ENCODE measurements at places on chromosomes 3 and 15.

DNA sequence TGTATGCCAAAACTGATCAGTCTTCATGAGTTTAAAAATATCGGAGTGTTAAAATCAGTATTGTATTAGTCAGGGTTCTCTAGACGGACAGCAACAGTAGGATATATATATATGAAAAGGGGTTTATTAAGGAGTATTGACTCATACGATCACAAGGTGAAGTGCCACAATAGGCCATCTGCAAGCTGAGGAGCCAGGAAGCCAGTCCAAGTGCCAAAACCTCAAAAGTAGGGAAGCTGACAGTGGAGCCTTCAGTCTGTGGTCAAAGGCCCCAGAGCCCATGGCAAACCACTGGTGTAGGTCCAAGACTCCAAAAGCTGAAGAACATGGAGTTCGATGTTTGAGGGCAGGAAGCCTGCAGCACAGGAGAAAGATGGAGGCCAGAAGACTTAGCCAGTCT, 391.0 kb upstream of the CADM2 start:
- ATAC-seq = no peak

- no peak for ATAC-seq
These were observed 43.9 kb upstream of the BHLHE40 start for GRCh38 chr3:4935347-4935746.

DNA sequence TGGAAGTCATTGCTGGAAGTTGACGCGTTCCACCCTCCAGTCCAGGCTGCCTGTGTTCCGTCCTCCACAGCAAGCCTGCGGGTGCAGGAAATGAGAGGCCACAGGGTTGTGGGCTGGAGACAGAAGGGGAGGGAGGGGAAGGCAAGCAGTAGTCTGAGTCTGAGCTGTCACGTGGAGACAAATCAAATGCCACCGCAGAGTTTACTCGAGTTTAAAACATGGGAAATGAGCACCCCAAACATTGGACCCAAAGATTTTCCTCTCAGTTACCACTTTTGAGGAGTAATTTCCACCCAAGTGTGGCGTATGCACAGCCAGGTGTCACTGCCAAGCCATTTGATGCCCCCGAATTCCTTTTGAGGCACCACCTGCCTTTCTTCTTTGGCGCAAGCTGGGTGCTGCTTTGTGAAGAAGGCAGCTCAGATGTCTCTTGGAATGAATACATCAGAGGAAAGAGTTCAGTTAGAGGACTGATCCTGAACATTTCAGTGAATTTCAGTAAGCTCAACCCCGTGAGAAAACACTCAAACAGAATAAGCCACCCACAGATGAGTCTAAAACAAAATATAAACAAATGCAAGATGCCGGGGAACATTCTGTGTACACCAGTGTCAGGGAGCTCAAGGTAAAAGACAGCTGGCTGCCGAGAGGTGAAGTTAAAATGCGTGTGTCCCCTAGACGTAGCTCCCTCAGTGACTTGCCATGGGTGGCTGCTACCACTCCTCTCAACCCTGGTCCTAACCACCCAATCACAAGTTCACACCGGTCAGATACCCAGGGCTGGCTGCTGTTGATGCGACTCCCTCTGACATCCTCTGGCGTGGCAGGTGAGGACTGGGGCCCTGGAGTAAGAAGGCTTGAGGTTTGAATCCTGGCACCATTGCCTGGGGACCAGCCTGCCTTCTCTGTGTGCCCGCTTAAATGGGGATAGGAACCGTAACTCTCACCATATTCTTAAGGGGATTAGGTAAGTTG, 203.8 kb downstream of the UACA start:
- peak; percentile 71 for ATAC-seq

- no peak for ATAC-seq
These were observed 553 bp upstream of the TNNC1 start for GRCh38 chr3:52454250-52454937.

- ATAC-seq = no peak
These were observed 35.4 kb downstream of the SV2B start for GRCh38 chr15:91135201-91136130.

DNA sequence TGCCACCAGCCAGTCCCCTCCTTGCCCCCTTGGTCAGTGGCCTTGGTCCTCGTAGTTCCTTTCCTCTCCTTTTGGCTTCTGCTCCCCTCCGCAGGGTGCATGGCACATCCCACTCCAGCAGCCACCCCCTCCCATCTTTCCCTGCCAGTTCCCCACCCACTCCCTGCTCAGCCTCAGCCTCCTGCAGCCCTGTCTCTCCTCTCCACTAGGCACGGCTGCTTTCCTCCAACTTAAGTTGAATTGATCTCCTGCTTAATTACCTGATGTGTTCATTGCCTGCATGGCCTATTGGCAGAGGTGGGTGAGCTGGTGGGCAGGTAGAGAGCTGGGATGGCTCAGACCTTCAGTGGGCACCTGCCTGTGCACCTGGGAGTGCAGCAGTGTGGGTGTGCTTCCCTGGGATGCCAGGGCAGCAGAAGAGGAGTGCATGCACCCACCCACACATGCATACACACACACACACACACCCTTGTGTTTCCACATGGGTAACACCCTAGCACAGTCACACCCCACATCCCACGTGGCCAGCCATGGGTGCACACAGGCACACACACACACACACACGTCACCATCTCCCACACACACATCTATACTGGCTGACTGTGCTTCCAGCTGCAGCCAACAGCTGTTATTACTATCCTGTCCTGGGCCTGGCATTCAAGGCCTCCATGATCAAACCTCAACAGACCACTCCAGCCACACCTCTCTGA, 30.9 kb downstream of the C3orf18 start:
- no peak for ATAC-seq

DNA sequence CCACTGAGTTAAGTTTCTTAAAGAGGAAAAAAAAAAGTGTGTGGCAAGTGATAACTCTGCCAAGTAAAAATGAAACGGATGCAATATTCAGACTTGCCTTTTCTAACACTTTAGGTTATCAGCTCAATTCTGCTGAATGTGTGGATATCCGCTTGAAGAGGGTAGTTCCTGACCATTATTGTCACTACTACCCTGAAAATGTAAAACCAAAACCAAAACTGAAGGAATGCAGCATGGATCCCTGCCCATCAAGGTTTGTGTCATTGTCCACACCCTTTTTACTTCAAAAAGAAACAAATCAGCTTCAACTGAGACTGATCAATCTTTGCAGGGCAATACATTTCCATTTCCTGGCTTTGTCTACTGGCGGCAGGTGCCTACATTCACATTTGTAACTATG, 236.1 kb downstream of the ADAMTSL3 start:
- no peak for ATAC-seq

GRCh38 chr3:58584690-58585004, 7.5 kb upstream of the FAM107A start:
- ATAC-seq = no peak

DNA sequence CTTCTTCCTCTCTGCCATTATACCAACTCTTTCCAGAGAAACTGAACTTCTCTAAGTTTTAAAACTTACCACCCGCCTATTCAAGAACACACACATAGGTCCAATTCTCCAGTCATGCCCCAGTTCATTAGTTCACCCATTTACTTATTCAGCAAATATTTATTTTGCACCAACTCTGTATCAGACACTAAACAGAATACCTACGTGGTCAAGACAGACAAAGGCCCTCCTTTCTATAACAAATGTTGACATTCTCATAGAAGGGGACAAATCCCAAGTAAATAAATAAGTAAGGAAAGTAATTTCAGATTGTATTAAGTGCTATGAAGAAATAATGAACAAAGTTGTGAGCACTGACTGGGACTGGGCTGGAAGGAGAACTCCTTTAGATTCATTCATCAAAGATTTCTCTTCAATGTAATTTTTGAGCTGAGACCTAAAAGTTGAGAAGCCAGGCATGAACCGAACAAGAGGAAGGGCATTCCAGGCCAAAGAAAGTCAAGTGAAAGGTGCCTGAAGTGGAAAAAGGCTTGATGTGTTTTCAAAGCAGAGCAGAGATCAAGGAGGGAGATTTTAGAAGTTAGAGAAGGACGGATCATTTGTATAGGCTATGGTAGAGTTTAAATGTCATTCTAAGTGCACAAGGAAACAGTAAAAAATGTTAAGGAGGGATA, 120.4 kb downstream of the P3H2 start:
- ATAC-seq = no peak

GRCh38 chr3:179286331-179286730, 35.4 kb upstream of the KCNMB3 start:
- ATAC-seq = no peak

All from activated CD4-positive, CD25-positive, alpha-beta regulatory T cell treated with anti-CD3 and anti-CD28 coated beads, Interleukin-2, amount 50 U/mL, for 24 hours (primary cell).